ENCODE measurements at places on chromosomes 3 and 15.

- DNase-seq: peak; percentile 67
These were observed 313.9 kb upstream of the NR2E3 start for GRCh38 chr15:71496336-71496955.

GRCh38 chr3:174125267-174125824 is 727.8 kb downstream of the NLGN1 start:
- DNase-seq: peak; percentile 28

DNA sequence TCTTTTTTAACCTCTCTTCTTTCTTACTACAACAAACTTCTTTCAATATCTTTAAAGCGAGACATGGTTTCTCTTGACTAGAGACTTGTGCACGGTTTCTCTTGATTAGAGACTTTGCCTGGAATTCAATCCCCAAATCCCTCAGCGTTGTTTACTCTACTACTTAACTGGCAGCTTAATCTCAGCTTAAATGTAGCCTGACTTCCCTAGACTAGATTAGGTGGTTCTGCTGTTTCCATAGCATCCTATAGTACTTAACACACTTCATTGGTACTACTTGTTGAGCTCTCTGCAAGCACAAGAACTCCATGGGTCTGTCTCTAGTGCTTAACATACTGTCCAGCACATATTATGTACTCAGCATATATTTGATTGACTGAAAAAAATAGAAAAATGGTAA is 168.2 kb upstream of the GPR149 start:
- DNase-seq: no peak

DNA sequence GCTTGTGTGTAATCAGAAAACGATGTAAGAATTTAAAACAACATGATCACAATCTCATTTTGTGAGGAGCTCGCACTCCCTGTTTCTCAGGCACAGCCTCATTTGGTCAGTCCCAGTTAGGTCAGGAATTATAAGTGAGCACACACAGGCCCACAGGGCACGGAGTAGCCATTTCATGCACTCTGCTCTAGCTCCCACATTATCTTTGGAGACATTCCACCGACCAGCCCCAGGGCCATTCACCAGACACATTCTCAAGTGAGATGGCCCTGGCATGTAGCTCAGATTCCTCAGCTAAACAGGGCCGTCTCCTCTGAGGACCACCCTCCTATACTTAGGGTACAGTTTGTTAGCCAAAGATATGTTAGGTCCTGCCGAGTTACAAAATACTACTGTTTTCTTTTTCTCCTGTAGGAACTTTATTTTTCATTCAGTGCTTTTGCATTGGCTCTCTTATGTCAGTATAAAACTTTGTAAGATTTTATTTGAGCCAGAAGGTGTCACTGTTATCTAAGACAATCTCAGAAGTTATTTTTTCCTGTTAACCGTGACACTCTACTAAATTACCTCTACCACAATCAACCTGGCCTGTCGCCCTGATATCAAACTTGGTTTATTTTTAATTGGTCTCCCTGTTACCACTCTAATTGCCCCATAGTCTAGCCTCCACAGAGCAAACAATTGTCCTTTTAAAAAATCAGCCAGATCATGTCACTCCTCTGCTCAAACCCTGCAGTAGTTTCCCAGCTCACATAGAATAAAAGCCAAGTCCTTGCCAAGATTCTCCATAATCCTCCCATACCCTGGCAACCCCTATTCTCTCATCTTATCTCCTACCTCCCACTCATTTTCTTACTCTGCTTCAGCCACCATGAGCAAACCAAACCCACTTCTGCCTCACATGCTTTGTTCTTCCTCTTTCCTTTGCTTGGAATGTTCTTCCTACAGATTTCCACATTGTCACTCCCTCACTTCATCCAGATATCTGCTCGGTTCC is 105.7 kb downstream of the PPP2R3A start:
- DNase-seq: no peak

- DNase-seq: no peak
These were observed 2.4 kb downstream of the RASA2 start for GRCh38 chr3:141489203-141489602.

DNA sequence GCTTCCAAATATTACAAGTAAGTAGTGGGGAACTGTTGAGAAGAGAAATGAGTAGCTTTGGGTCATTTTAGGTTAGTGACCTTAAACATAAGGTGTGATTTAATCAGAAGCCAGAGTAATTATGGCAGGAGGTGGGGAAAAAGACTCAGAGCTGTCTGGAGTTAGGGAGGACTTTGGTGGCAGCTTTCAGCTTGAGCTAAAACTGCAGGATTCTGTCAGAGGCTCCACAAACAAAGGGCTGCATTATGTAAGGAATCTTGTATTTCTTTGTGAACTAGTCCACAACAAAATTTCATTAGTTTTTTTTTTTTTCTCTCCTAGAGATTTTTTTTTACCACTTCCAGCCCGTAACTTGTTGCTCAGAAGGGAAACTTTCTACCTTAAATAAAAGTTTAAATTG is 345.3 kb downstream of the TIGIT start:
- DNase-seq: no peak

GRCh38 chr3:84277562-84278224 is 681.1 kb upstream of the CADM2 start:
- no peak for DNase-seq

GRCh38 chr3:65532215-65532614 is 506.5 kb downstream of the MAGI1 start:
- no peak for DNase-seq

DNA sequence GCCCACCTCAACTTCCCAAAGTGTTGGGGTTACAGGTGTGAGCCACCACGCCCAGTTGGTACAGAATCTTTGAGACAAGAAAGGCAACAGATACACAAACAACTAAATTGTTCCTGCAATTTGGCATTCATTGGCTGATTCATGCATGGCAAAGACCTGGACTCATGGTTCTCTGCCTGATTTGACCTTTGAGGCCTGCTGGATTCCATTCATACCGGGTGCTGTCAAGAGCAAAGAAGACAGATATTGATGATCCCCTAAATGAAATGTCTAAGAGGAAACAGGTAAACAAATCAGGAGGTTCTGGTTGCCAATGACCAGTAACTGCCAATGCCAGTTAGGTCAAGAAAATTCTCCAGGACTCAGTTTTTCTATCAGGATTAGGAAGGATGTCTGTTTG is 43.9 kb upstream of the RAD18 start:
- DNase-seq: no peak

Data from stromal cell of bone marrow (primary cell).